ENCODE measurements at places on chromosomes 3 and 15.
A peak's percentile ranks its signal among the peaks of the same experiment; 100 is the strongest.

DNA sequence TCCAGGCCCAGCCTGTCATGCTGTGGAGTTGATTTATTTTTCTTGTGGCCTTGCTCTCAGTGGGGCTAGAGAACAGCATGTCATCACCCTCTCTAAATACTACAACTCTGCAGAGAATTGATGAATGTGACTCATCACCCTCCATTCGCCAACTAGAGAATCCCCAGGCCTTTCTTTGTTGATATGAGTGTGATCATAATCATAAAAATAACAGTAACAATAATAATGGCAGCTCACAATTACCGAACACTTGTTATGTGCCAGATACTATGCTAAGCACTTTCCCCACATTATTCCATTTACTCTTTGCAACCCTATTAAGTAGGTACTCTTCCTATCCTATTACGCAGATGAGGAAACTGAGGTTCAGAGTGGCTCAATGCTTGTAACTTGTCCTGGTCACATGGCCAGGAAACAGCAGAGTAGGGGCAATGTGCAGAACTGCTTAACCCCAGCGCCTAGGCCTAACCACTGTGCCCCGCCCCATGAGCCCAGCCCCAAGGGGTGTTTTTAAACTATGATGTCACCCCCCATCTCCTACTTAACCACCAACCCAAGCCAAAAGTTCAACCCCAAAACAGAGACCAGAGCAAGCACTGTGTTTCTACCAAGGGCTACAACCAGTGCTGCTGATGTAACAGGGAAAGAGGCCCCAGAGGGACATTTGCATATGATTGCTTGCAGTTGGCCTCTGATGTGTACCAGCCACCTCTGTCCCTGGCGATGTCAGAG is 104.5 kb downstream of the ADCY5 start:
- DNase-seq: peak; percentile 64
- no peaks in the 10 kb centered on the region for H3K36me3 ChIP-seq
- peaks cover 84% of the 10 kb centered on the region for H3K27me3 ChIP-seq
- H3K27ac ChIP-seq: no peak overlapping the region

DNA sequence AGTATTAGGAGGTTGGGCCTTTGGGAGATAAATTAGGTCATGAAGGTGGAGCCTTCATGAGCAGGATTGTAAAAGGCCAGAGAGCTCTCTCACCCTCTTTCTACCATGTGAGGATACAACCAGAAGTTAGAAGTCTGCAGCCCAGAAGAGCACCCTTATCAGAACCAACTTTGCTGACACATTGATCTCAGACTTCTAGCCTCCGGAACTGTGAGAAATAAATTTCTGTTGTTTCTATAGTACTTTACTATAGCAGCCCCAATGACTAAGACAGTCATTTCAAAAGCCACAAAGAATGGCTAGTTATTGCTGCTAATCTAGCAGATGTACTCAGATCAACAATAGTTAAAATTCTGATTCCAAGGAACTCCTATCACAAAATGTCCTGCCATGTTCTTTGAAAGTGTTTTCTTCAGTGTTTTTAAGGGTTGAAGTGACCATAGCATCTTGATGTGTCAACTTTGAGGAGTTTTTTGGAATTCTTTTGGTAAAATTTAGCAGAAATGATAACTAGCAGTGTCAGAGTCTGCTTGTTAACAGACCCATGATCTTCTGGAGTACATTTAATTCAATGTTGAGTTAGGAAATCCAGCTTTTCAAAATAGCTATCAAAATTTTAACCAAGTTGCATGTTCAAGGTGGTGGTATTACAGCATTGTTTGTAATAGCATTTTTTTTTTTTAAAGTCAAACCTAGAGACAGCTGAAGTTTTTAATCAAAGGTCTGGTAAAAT is 10.3 kb downstream of the DZIP3 start:
- no peak overlapping the region for H3K27ac ChIP-seq
- no peaks in the 10 kb centered on the region for H3K27me3 ChIP-seq
- no peaks in the 10 kb centered on the region for H3K36me3 ChIP-seq
- DNase-seq: no peak
- H3K4me3 ChIP-seq: no peak overlapping the region
- no peaks in the 10 kb centered on the region for H3K4me1 ChIP-seq

DNA sequence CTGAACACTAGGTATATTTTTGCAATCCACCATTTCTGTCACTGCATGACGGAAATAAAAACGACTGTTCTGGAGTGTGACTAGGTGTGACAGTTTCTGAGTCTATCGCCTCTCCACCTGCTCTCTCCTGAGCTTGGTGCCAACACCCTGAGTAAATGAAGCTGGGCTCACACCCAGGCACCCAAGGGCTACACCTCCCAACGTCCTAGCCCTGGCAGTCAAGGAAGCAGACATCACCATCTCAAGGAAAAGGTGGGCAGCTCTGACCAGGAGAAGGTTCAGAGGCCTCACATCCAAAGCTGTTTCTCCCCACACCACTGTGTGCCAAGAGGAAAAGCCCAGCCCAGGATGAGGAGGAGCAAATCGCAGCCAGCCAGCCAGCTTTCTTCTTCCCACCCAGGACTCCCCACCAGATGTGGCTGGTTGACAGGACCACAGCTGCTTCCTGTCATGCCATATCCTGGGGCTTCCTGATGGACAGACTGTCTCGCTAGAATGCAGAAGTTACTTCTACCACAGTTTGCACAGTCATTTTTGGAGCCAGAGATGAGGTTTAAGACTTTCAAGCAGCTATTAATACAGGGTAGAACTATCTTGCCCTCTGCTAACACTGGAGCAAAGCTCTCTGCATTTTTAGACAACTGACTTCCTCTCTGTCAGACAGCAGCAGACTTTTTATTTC is 3.3 kb downstream of the SCAMP2 start:
- H3K4me3 ChIP-seq: no peak overlapping the region
- peak overlapping the region; percentile 24 for H3K27ac ChIP-seq
- peaks cover 14% of the 10 kb centered on the region for H3K36me3 ChIP-seq
- no peaks in the 10 kb centered on the region for H3K27me3 ChIP-seq
- peaks cover 42% of the 10 kb centered on the region for H3K4me1 ChIP-seq

DNA sequence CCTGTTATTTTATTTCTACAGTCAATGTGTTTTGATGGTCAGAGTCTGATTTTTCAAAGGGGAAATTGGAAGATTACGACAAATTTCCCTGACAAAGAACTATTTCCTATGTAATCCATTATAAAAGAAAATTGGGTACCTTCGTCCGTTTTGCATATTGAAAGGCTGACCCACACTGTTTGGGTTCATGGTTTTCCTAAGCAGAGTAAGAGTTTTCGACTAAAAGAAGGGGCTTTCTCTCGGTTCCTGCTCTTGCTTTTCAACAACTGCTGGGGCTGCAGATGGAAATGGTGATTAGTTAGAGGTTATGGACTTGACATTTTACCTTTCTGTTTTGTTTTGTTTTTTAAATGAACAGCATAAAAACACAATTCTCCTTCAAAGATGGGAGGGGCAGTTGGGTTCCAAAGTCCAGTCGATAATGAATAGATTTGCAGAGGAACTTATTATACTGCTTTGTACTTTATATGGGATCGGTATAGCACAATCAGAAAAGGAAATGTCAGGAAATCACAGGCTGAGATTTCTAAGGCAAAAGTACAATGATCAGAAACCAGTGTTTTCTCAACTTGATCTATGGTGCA is 978 bp downstream of the KCNMB2 start:
- no peak for DNase-seq
- no peaks in the 10 kb centered on the region for H3K36me3 ChIP-seq
- H3K4me1 ChIP-seq: peaks cover 3% of the 10 kb centered on the region
- H3K4me3 ChIP-seq: peak overlapping the region; percentile 77
- H3K27me3 ChIP-seq: peaks cover 17% of the 10 kb centered on the region

- DNase-seq: no peak
- no peaks in the 10 kb centered on the region for H3K36me3 ChIP-seq
- H3K27me3 ChIP-seq: peaks cover 70% of the 10 kb centered on the region
- no peak overlapping the region for H3K27ac ChIP-seq
- no peak overlapping the region for H3K4me3 ChIP-seq
These were observed 151.4 kb downstream of the RPLP1 start for GRCh38 chr15:69604072-69604411.

- no peak overlapping the region for H3K4me3 ChIP-seq
- H3K27ac ChIP-seq: no peak overlapping the region
- DNase-seq: no peak
These were observed 59.0 kb upstream of the MINAR1 start for GRCh38 chr15:79373113-79373512.

- peaks cover 30% of the 10 kb centered on the region for H3K27me3 ChIP-seq
- no peak for DNase-seq
- no peak overlapping the region for H3K4me3 ChIP-seq
- H3K36me3 ChIP-seq: no peaks in the 10 kb centered on the region
These were observed 27.7 kb downstream of the GRIP2 start for GRCh38 chr3:14512281-14512941.

DNA sequence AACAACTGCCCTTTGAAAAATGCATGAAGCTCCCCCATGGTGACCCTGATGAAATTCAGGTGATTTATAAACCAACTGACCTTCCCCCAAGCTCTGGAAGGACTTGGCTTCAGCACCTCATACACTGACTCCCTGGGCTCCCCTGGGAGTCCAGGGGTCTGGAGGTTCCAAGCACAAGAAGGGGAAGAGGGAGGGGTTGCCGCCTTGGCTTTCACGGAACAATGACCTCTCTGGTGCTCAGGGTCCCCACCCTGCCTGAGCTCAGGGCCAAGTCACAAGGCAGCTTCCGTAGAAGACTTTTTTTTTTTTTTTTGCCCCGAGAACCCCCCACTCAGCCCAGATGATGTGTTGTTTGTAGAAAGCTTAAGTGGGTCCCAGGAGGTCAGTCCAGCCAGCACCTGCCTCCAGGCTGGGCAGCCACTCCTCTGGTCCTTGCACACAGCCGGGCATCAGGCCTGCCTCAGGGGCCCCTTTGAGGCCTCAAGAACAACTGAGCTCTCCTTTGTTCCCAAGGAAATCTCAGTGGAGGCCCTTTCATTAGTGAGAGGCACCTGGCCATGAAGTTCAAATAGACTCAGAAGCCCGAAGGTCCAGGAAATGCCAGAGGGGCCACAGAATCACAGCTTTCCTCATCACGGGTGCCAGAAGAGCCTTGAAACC is 14.0 kb upstream of the ALAS1 start:
- H3K4me3 ChIP-seq: no peak overlapping the region
- H3K4me1 ChIP-seq: peaks cover 3% of the 10 kb centered on the region
- no peaks in the 10 kb centered on the region for H3K27me3 ChIP-seq
- no peaks in the 10 kb centered on the region for H3K36me3 ChIP-seq

- peak within 1 kb of the TSS; percentile 93 for H3K27ac ChIP-seq
- H3K36me3 ChIP-seq: no peaks in the 10 kb centered on the region
- peaks cover 4% of the 10 kb centered on the region for H3K4me1 ChIP-seq
- peak; percentile 97 for DNase-seq
These were observed at the start of gene MCTP2 for GRCh38 chr15:94230883-94231722. TSS of gene MCTP2 (plus strand) at chr15:94231561. CDS start at chr15:94298266, 66,705 bp downstream.

- no peaks in the 10 kb centered on the region for H3K4me1 ChIP-seq
- H3K4me3 ChIP-seq: no peak overlapping the region
- no peaks in the 10 kb centered on the region for H3K27me3 ChIP-seq
- H3K36me3 ChIP-seq: peaks cover 4% of the 10 kb centered on the region
These were observed 78.4 kb upstream of the RAD18 start for GRCh38 chr3:9041626-9042025.

DNA sequence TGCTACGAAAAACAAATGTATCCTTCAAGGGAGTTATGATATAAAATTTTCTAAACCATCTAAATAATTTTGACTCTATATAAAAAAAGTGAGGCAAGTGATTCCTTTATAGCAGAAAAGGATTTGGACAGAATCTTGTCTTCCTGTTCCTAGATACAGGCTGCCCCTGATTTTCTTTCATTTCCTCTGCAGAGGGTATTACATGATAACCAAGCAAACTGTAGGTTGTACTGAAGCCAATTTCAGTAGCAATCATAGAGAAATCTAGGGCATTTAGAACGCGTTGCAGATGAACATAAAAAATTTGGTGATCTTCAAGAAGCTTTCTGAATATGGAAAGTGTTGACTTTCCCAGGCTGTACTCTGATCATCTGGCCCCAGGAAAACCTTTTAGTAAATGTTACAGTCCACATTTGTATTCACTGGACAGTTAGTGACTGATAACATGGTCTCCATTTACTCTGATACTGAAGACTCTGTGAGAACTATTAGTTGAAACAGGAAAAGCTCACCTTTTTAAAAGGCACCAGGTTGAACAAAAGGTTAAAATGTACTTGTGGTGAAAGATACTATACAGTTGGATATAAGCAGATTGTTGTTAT is 9.1 kb upstream of the UTS2B start:
- H3K4me1 ChIP-seq: peaks cover 7% of the 10 kb centered on the region
- no peak overlapping the region for H3K4me3 ChIP-seq
- H3K36me3 ChIP-seq: no peaks in the 10 kb centered on the region
- DNase-seq: peak; percentile 2

GRCh38 chr3:188646592-188646991 is 492.6 kb downstream of the LPP start:
- DNase-seq: peak; percentile 59
- H3K4me1 ChIP-seq: no peaks in the 10 kb centered on the region
- H3K27ac ChIP-seq: no peak overlapping the region
- H3K27me3 ChIP-seq: no peaks in the 10 kb centered on the region

- no peak for DNase-seq
- no peaks in the 10 kb centered on the region for H3K27me3 ChIP-seq
- no peak overlapping the region for H3K27ac ChIP-seq
- no peak overlapping the region for H3K4me3 ChIP-seq
- H3K36me3 ChIP-seq: peaks cover 3% of the 10 kb centered on the region
- H3K4me1 ChIP-seq: no peaks in the 10 kb centered on the region
These were observed 167.4 kb upstream of the SMAD3 start for GRCh38 chr15:66897971-66898370.

- DNase-seq: no peak
- H3K4me1 ChIP-seq: peaks cover 12% of the 10 kb centered on the region
- no peak overlapping the region for H3K4me3 ChIP-seq
- H3K36me3 ChIP-seq: no peaks in the 10 kb centered on the region
- H3K27ac ChIP-seq: peak overlapping the region; percentile 10
- no peaks in the 10 kb centered on the region for H3K27me3 ChIP-seq
These were observed 150.5 kb upstream of the LPP start for GRCh38 chr3:188003188-188004171.

- no peaks in the 10 kb centered on the region for H3K27me3 ChIP-seq
- H3K27ac ChIP-seq: no peak overlapping the region
- DNase-seq: no peak
- no peak overlapping the region for H3K4me3 ChIP-seq
- H3K4me1 ChIP-seq: no peaks in the 10 kb centered on the region
These were observed 66.7 kb upstream of the RBMS3 start for GRCh38 chr3:29214009-29214658.

DNA sequence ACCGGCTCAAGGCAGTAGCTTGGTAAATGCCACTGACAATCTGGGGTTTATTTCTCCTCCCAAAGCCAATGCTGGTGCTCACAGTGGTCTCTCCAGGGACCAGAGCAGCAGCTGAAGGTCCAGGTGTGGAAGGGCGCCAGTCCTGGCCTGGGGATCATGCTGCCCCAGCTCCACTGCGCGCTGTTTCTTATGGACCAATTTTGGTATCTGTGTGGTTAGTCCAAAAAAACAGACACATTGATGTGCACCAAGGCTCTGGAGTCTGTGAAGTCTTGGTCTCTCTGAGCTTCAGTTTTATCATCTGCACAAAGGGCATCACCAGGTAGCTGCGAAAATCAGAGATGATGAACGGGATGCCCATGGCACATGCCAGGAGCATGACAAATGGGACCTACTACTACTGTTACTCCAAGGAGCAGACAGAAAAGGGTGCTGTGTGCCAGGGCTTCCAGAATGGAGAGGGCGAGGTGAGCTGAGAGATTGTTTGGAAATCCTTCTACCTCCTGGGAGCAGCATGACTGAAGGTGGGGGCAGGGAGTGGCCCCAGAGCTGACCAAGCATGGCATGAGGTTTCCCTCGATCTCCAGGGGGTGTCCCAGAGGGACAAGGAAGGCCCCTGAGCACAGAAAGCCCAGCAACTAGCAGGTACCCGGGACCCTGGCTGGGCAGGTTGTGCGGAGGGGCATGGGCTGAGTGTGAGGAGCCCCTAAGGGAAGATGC is 134.3 kb upstream of the PRR20G start:
- no peaks in the 10 kb centered on the region for H3K4me1 ChIP-seq
- DNase-seq: no peak
- H3K36me3 ChIP-seq: no peaks in the 10 kb centered on the region
- H3K27ac ChIP-seq: no peak overlapping the region
- no peak overlapping the region for H3K4me3 ChIP-seq

Measured in mesenchymal stem cell (in vitro differentiated cells and primary cell).